HT-29 (cell line): ENCODE measurements at places on chromosomes 4 and X.

DNA sequence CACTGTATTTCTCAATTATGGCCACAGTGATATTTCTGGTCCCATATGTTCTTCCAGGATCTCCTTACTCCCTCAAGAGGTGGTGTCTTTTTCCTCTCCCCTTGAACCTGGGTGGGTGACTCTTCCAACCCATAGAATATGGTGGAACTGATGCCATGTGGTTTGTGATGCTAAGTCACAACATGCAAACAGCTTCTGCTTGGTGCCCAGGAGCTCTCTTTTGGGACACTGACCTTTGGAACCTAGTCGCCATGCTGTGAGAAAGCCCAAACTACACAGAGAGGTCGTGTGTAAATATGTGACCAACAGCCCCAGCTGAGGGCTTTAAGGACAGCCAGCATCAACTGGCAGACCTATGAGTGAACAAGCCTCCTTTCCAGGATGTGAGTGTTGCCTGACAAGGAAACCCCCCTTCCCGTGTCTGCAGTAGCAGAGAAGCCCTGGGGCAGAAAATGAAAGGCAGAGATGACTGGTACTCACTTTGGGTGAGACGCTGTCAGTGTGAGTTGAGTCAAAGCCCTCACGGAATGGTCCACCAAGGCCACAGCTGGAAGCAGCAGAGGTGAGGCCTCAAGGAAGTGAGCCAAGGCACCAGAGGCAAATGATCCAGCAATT, 223.4 kb downstream of the BCOR start:
- DNase-seq, result no peak

- no peak for DNase-seq
These were observed 46.8 kb upstream of the TMPRSS11F start for GRCh38 chr4:68176500-68176899.

DNA sequence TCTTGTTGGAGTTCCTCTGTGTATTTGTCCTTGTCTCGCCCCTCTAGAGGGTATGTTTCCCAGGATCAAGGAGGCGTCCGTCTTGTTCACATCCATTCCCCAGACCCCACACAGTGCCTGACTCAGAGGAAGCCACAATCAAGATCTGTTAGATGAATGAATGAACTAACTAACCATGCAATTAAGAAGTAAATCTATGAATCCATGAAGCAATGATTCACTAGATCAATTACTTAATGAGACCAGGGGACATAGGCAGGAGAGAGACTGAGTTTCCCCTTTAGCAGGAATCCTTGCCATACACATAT, 11.9 kb downstream of the BLOC1S4 start:
- no peak for DNase-seq

DNA sequence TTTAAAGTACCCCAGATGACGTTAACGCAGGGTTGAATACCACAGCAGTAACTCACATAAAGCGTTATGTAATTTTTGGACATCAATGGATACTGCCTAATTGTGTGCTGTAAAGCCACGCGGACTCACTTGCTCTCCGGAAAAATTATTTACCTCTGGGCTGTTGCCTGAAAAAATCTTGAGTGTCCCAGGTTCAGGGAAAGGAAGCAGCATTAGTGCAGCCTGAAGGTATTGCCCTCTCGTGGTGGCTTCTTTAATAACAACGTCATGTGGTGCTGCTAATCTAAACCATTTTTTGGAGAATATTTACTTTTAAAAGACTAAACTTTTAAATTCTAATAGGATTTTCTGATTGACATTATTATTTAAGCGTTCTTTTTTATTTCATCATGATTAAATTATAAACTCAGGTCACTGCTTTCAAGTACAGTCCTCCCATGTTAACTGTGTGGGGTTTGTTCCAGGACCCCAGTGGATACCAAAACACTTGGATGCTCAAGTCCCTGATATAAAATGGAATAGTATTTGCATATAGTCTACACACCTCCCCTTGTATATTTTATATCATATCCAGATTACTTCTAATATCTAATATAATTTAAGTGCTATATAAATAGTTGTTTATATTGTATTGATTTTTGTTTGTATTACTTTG, 384.8 kb downstream of the FAM133A start:
- DNase-seq, result peak; percentile 51

- DNase-seq, result peak; percentile 86
These were observed 75.0 kb downstream of the PTTG2 start for GRCh38 chr4:38034986-38035882.

GRCh38 chrX:150692831-150693724, at the start of gene MTMR1:
MTMR1 (plus strand) TSS chrX:150693396; CDS start chrX:150693531, 135 bp downstream.
- peak; percentile 43 for DNase-seq

- no peak for DNase-seq
These were observed 7.8 kb downstream of the FBXW7 start for GRCh38 chr4:152528060-152528459.

GRCh38 chr4:136194962-136195361, 1337.3 kb downstream of the PCDH18 start:
- no peak for DNase-seq

- DNase-seq, result peak; percentile 23
These were observed 797 bp downstream of the CD99L2 start for GRCh38 chrX:150897421-150898320.

DNA sequence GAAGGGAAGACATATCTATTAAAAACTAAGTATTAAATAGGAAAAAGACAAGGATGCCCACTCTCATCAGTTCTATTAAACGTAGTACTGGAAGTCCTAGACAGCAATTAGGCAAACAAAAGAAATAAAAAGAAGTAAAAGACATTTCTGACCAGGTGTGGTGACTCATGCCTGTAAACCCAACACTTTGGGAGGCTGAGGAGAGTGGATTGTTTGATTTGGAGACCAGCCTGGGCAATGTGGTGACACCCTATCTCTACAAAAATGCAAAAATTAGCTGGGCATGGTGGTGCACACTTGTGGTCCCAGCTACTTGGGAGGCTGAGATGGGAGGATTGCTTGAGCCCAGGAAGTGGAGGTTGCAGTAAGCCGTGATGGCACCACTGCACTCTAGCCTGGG, 1071.8 kb downstream of the FAT4 start:
- no peak for DNase-seq

DNA sequence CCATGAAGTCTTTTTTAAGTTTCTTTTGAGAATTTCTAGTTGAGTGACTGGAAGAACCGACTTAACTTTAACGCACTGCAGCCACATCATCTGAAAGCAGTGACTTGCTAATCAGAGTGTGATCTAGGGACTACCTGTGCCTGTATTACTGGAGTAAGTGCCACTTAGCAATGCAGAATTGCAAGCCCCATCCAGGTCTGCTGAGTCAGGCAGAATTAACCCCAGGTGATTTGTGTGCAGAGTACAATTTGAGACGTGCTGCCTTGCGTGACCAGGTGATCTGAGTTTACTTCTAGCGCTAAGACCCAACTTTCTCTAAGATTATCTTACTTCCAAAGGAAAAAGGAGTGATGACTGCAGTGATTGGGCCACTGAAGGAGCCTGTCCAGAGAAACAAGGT, 85.3 kb downstream of the CLCN4 start:
- no peak for DNase-seq

GRCh38 chr4:102501447-102501696, 213 bp downstream of the NFKB1 start:
- no peak for DNase-seq
